ENCODE measurements at places on chromosomes 12 and 14.

GRCh38 chr12:64088431-64089349 lies 133.4 kb downstream of the KICS2 start:
- H3K4me1 ChIP-seq: peaks cover 14% of the 10 kb centered on the region
- no peak overlapping the region for H3K27ac ChIP-seq
- no peaks in the 10 kb centered on the region for H3K27me3 ChIP-seq

DNA sequence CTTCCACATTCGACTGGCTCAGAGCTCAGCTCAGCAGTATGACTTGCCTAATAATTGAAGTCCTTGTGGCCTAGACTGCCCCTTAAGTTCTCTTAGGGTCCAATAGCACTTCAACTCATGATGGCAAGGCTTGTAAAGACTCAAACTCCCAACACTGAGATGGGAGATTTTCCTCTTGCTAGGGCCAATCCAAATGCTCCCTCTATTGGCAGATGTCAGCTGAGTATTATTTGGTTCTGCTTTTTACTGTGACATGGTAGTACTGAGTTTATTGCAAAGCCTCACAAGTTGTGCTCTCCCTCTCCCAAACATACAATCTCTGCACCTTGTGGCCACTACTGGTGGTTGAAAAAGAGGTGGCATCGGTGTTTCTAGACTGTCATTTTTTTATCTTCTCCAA lies 164.2 kb downstream of the ALG10 start:
- H3K4me3 ChIP-seq: no peak overlapping the region
- H3K27ac ChIP-seq: no peak overlapping the region
- H3K36me3 ChIP-seq: no peaks in the 10 kb centered on the region
- H3K4me1 ChIP-seq: no peaks in the 10 kb centered on the region

GRCh38 chr14:75298187-75298965 lies 19.7 kb downstream of the FOS start:
- no peak overlapping the region for H3K4me3 ChIP-seq
- no peak for DNase-seq
- peaks cover 52% of the 10 kb centered on the region for H3K4me1 ChIP-seq
- no peaks in the 10 kb centered on the region for H3K36me3 ChIP-seq
- H3K27me3 ChIP-seq: peaks cover 3% of the 10 kb centered on the region

DNA sequence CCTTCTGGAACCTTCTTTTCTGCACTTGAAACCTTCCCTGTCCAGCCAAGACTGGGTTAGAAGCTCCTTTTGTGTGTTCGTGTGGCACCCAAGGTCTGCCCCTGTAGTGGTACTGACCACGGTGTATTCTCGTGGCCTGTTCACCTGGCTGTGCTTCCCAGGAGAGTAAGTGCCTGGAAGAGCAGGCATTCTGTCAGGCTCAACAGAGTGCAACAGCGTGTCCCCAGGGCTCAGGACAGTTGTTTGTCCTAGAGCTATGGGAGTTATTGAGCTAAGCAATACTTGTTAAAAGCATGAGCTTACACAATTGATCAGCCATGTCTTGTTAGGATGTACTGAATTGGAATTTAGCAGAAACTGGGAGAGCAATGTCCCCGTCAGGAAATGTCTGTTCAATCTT lies 12.9 kb upstream of the SLC38A2 start:
- no peak for DNase-seq
- peak overlapping the region; percentile 50 for H3K4me3 ChIP-seq
- no peak overlapping the region for H3K27ac ChIP-seq
- H3K27me3 ChIP-seq: peaks cover 4% of the 10 kb centered on the region
- H3K36me3 ChIP-seq: peaks cover 10% of the 10 kb centered on the region

Measured in nephron progenitor cell (in vitro differentiated cells).